ENCODE measurements at places on chromosomes 4 and X. TPM values are rescaled to one million over a fixed set of nuclear protein-coding genes. Genes with fewer than 3 reads are reported as not detected.
A peak's percentile ranks its signal among the peaks of the same experiment; 100 is the strongest.

KLF3 gene
- total RNA-seq = 8.1 TPM

TEX13B gene
- total RNA-seq = not detected

ARSH gene
- total RNA-seq = not detected

MAGIX gene
- 1.9 TPM for total RNA-seq

GRCh38 chr4:139245590-139245989 is 34.4 kb downstream of the MGARP start:
- no peak for DNase-seq

DNA sequence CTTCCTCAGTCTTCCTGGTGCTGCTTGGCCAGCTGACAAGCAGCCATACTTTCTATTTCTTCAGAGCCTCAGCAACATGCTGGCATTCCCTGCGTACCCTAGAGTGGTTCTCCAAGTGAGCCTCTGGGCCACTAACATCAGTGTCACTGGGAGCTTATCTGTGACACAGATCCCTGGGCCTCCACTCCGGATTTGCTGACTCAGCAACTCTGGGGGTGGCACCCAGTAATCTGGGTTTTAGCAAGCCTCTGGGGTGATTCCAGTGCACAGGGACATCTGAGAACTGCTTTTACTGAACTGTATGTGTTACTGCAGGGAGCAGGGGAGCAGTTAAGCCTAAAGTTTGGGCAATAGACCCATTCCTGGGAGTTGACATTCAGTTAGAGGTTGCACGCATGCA is 28.2 kb upstream of the HMGB3 start:
- DNase-seq = no peak

DNA sequence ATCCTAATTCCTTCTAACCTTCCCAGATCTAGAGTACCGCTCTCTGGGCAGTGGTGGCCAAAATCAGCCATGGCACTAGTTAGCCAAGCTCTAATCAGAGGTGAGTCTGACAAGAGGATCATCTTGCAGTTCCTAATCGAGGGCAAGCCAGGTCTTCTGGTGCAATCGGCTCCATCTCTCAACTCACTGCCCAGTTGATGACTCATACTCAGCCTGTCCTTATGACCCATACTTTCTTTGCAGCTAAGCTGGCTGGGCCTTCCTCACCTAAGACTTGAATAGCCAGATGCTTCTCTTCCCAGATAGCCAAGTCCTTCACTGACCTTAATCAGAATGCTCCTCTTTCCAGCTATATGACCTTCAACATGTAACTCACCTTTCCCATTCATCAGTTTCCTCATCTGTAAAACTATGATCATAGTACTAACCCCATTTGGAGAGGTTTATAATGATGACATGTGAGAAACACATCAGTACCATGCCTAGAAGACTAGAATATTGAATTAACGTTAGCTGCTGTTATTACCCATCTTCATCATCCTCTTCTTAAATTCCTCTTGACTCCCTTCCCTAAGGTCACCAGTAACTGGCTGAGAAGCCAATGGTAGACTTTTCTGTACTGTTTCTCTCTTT is 57.1 kb downstream of the RELL1 start:
- DNase-seq = peak; percentile 86

- peak; percentile 23 for DNase-seq
These were observed at the start of gene CXXC4 for GRCh38 chr4:104494822-104495559. TSS of gene CXXC4 (minus strand) at chr4:104494894. CDS start at chr4:104491802, 3,092 bp downstream.

DNA sequence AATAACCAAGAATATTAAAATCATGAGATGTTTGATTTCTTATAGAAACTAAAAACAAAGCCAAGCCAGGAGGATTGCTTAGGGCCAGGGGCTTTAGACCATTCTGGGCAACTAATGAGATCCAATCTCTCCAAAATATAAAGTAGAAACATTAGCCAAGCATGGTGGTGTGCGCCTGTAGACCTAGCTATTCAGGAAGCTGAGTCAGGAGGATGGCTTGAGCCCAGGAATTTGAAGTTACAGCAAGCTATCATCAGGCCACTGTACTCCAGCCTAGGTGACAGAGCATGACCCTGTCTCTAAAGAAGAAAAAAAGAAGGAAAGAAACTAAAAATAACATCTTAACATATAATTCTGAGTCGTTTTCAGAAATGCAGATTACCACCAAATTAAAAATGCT is 96.7 kb downstream of the NAF1 start:
- DNase-seq = no peak

DNA sequence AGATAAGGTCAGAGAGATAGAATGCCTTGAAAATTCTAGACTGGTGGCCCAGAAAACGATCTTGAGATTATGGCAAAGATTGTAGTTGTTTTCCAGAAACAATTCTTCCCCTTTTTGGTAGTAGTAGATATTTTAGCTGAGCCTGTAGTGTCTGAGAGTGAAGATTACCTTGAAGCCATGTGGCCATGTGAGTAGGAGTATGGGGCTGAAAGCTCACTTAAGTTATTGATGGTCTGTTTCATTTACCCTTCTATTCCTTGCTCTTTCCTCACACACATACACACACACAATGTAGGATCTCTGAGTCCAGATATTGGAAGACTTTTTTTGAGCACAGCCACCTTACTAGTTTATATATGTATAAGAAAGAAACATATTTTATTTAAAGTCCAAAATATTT is 941.6 kb upstream of the GRID2 start:
- DNase-seq = no peak

DNA sequence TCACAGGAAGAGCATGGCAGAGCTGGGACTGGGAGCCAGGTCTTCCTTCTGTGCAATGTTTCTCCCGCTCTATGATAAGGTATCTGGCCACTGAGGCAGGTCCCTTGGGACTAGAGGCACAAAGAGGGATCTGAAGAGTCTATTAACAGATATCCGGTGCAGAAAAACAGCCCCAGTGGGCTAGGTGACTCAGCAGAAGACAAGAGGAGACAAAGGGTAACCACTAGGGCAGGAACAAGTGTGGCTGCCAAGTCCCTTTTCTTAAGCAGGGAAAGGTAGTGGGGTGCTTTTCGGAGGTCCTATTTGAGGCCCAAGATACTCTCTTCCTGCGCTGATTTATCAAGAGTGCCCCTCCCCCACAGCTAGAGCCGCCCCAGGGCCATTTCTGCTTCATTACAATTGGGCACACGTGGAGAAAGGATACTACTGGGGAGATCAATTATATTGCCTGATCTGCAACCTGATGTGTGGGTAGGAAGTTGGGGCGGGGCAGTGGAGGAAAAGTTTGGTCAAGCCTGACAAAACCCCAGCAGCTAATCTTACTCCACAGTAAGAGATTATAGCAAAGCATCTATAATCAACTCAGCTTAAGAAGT is at the start of gene DGAT2L6:
TSS of gene DGAT2L6 (plus strand) at position 546 of the 596 bp plus-strand sequence. CDS start 100 bp downstream, outside the sequence.
- peak; percentile 48 for DNase-seq

- DNase-seq = no peak
These were observed 2.9 kb downstream of the CD40LG start for GRCh38 chrX:136650811-136651210.

DNA sequence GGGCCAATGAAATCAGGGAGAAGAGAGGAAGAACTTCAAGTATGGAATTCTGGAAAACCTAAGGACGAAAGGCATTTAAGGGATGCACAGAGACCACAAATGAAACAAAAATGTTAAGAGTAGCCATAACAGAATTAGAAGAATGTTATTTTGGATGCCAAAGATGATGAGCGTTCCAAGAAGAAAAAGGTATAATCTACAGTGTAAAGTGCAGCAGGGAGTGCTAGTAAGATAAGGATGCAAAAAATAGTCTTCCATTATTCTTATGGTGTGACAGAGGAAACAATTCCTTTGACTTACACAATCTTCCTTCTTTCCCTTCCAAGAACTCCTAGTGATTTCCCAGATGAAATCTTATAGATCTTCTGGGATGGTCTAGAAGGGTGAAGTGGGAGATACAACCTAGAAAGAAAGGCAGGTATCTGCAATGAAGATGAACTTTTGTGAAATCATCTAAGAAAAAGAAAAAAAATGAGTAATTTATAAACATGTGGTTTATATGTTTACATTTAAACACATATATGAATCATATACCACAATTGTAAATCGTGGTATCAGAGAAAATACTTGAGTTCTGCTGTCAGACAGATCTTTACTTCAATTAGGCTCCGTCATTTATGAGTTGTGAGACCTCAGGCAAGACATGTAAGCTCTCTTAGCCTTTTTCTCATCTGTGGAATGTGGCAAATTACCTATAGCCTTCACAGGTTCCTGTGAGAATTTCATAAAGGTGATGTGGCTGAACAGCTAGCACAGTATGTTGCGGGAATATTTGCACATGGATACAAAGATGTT is 8.1 kb downstream of the MORF4L2 start:
- DNase-seq = no peak

GRCh38 chrX:31350808-31351074 is 278.9 kb upstream of the FTHL17 start:
- DNase-seq = no peak

GRCh38 chr4:24896056-24896455 is 16.8 kb downstream of the CCDC149 start:
- DNase-seq = no peak

DNA sequence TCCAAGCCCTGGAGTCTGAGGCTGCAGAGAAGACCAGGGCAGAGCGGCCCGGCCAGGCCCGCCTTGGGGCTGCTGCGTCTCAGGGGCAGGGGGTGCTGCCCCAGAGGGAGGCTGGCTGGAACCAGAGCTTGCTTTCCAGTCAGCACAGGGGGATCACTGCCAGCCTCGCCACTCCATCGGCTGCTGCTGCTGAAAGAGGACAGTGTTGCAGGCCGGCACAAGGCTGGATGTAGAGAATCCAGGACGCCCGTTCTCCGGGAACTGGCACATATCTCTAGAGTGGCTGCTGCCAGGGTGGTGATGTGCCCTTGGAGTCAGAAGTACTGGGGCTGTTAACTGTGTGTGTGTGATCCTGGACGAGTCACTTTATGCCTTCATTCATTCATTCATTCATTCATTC is 31.9 kb upstream of the SORCS2 start:
- no peak for DNase-seq

GRCh38 chr4:140004549-140004895 is 149.5 kb downstream of the MAML3 start:
- DNase-seq = no peak

DNA sequence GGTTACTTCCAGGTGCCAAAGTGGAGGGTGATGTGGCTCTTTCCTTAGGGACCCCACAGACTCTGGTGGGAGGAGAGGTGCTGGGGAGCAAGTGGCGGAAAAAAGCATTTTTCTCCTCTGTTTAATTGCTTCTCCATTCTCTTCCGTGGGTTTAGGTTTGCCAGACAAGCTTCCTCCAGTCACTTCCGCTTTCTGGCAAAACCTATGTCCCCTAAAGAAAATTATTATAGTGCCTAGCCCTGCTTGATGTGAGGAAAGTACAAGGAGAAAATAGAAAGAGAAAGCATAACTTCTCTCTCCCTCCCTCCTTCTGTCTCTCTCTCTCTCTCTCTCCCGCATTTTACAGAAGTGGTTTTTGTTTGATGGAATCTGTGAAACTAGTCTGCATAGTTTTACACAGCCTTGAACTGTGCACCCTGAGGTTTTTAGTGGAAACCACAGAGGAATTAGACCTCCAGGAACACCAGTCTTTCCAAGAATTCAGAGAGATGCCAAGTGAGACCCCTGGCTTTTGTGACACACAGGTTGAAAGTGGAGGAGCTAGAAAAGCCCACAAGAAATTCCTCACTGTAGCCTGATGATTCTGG is 231.1 kb upstream of the ANXA3 start:
- no peak for DNase-seq

DNA sequence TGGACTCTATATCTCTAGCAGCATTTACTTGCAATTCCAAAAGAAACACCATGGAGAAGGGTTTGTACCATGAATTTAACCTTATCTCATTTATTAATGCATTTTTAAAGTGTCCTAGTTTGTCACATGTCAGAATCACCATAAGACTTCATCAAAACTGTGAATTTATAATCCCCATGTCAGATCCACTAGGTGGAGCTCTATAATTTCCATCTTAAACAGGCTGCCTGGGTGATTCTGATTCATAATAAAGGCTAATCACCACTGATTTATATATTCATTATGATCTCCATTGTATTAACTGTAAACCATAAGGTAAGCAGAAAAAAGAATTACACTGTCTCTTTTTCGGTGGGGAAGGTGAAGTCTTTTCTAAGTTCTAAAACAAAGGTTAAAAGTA is 4.0 kb downstream of the TCEAL2 start:
- DNase-seq = peak; percentile 3

Data from RPMI7951 (cell line).